T-helper 9 cell (primary cell): ENCODE measurements at places on chromosomes 2 and 18.

DNA sequence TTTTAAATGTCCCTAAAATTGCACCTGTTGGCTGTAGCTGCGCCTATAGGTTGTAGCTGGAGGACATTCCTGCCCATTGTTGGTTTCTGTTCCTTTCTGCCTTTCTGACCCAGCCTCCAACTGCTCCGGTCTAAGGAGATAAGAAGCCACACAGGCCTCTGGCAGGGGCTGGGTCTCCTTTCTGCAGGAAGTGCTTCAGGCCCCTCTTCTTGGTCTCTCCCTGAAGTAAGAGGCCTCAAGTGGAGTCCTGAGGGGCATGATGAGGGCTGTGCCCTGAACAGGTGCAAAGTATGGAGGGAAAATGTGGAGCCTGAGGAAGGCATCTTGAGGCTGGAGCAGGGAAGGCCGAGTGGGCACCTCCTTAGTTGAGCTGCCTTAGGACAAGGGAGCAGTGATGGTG is 10.4 kb upstream of the SFTPB start:
- DNase-seq: no peak

- no peak for DNase-seq
These were observed 188.9 kb downstream of the CMPK2 start for GRCh38 chr2:6676776-6677175.

- no peak for DNase-seq
These were observed 14.4 kb upstream of the CCDC102B start for GRCh38 chr18:68783506-68783905.

DNA sequence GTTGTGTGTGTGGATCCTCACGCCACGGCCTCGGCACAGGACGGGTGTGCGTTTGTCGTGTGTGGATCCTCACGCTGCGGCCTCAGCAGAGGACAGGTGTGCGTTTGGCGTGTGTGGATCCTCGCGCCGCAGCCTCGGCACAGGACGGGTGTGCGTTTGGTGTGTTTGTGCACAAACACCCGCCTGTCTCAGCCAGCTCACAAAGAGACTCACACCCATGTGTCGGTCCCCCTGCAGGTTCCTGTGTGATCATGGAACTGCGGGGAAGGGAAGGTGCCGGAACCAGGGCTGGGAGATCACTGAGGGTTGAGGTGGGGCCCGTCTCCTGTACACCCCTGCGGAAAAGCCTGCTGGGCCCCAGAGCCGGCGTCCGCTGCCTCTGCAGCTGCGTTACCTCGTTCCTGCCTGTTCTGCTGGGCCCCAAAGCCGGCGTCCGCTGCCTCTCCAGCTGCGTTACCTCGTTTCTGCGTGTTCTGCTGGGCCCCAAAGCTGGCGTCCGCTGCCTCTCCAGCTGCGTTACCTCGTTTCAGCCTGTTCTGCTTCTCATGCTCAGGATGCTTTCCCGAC is 53.6 kb downstream of the CTDP1 start:
- DNase-seq: no peak
